Activated CD4-positive, alpha-beta T cell treated with anti-CD3 and anti-CD28 coated beads, Interleukin-2, amount 10 ng/mL, durations not matched to agents 24 days and 14 days (primary cell): ENCODE measurements at places on chromosomes 11 and 22. TPM values are rescaled to one million over a fixed set of nuclear protein-coding genes. Genes with fewer than 3 reads are reported as not detected.

DNA sequence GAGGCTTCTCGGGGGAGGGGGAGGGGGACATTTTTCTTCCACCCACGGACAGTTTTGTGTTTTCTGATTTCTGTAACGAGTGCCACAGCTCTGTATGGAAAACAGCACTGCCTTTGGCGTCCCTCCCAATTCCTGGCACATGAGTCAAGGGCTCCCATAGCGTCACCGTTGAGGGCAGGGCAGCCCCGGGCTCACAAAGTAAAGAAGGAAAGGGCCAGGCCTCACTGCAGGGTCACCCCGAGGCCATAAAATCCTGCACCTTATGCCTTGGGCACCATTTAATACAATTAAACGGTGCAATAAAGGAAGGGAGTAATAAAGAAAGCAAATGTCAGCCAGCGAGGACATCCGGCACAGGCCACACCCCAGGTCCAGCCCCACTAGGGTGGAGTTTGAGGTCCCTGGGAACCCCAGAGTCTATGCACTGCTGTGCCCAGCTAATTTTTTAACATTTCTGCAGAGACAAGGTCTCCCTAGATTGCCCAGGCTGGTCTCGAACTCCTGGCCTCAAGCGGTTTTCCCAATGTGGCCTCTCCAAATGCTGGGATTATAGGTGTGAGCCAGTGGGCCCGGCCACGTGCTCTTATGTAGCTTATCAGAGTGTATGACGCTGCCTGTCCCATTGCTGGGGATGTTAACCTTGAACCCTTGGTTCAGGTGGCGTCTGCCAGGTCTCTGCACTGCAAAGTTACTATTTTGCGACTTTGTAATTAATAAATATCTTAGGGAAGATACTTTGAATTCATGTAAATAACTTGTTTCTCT, 13.6 kb upstream of the MUC2 start:
- peaks cover 13% of the 10 kb centered on the region for H3K27me3 ChIP-seq
- no peaks in the 10 kb centered on the region for H3K4me1 ChIP-seq
- H3K27ac ChIP-seq, result no peak overlapping the region
- H3K4me3 ChIP-seq, result no peak overlapping the region
- no peaks in the 10 kb centered on the region for H3K36me3 ChIP-seq

DNA sequence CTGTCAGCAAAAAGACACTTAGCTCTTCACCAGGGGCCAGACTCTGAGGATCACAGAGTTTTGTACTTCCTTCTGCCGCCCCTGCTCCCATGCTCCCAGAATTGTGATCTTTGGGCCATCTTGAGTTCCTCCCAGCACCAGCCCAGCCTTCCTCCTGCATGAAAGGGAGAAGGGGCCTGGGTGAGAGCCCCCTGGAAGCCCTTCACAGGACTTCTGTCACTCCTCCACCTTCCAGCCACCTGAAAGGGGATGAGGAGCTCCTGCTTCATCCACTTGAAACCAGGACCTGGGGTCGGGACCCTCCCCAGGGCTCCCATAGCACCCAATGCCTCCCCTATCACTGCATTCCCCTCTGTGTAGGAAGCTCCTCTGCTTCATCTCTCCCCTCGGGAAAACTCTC, 174.2 kb downstream of the BUD13 start:
- H3K4me1 ChIP-seq, result no peaks in the 10 kb centered on the region
- H3K36me3 ChIP-seq, result no peaks in the 10 kb centered on the region
- H3K27me3 ChIP-seq, result no peaks in the 10 kb centered on the region
- no peak overlapping the region for H3K27ac ChIP-seq

GRCh38 chr22:48450188-48450825, 1377.4 kb downstream of the BRD1 start:
- no peak overlapping the region for H3K4me3 ChIP-seq
- no peaks in the 10 kb centered on the region for H3K27me3 ChIP-seq
- DNase-seq, result no peak
- no peak overlapping the region for H3K27ac ChIP-seq

GRCh38 chr22:32077151-32077550, 34.1 kb downstream of the SLC5A1 start:
- no peak overlapping the region for H3K27ac ChIP-seq
- H3K27me3 ChIP-seq, result peaks cover 27% of the 10 kb centered on the region
- no peak overlapping the region for H3K4me3 ChIP-seq
- no peak for DNase-seq
- H3K36me3 ChIP-seq, result no peaks in the 10 kb centered on the region
- no peaks in the 10 kb centered on the region for H3K4me1 ChIP-seq

GRCh38 chr11:1256257-1257045, 33.6 kb downstream of the MUC5B start:
- H3K4me3 ChIP-seq, result no peak overlapping the region
- no peaks in the 10 kb centered on the region for H3K4me1 ChIP-seq
- H3K36me3 ChIP-seq, result peaks cover 2% of the 10 kb centered on the region
- H3K27me3 ChIP-seq, result no peaks in the 10 kb centered on the region
- H3K27ac ChIP-seq, result no peak overlapping the region
- DNase-seq, result no peak

- H3K27me3 ChIP-seq, result no peaks in the 10 kb centered on the region
- H3K4me1 ChIP-seq, result peaks cover 5% of the 10 kb centered on the region
- H3K27ac ChIP-seq, result no peak overlapping the region
- no peak for DNase-seq
- no peaks in the 10 kb centered on the region for H3K36me3 ChIP-seq
Observed at GRCh38 chr11:124277207-124277606, 21.0 kb downstream of the OR8G5 start.

Gene GAS2
- total RNA-seq, result 1.4 and 2.0 TPM in 2 replicates

Gene MAP6
- total RNA-seq, result 0.09 and 0.14 TPM in 2 replicates
